ENCODE measurements at places on chromosomes 4 and X. TPM values are rescaled to one million over a fixed set of nuclear protein-coding genes. Genes with fewer than 3 reads are reported as not detected.

- H3K27me3 ChIP-seq = no peaks in the 10 kb centered on the region
- no peak for DNase-seq
- peak overlapping the region; percentile 80 for H3K4me3 ChIP-seq
- H3K4me1 ChIP-seq = no peaks in the 10 kb centered on the region
These were observed 647 bp downstream of the OPHN1 start for GRCh38 chrX:68432648-68433047.

DNA sequence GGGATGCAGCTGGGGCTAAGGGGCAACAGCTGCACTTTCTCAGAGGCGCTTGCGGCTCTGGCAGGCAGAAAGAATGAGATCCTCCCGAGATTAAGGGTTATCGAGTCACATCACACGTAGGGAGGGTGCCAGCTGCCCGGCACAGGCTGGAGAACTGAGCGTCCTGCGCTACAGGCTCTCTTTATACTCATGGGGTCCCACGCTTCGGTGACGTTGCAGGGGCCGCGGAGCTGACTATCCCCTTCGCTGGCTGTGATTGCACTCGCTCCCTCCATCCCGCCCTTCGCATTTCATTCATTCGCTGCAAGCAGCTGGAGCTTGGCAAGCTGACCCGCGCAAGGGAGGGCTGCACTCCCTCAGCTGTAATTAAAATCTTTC lies at the start of gene TACR3:
Gene TACR3 (minus strand): TSS at position 156 of the 378 bp plus-strand sequence. CDS start 310 bp downstream, outside the sequence.
- H3K4me1 ChIP-seq = no peaks in the 10 kb centered on the region
- H3K27ac ChIP-seq = no peak within 1 kb of the TSS
- H3K36me3 ChIP-seq = no peaks in the 10 kb centered on the region
- peak within 1 kb of the TSS; percentile 48 for H3K4me3 ChIP-seq
- peak; percentile 80 for DNase-seq
- no peaks in the 10 kb centered on the region for H3K27me3 ChIP-seq

GRCh38 chr4:1593881-1594345 lies 90.2 kb downstream of the FAM53A start:
- no peaks in the 10 kb centered on the region for H3K36me3 ChIP-seq
- no peaks in the 10 kb centered on the region for H3K27me3 ChIP-seq
- no peak for DNase-seq
- no peaks in the 10 kb centered on the region for H3K4me1 ChIP-seq
- no peak overlapping the region for H3K27ac ChIP-seq

DNA sequence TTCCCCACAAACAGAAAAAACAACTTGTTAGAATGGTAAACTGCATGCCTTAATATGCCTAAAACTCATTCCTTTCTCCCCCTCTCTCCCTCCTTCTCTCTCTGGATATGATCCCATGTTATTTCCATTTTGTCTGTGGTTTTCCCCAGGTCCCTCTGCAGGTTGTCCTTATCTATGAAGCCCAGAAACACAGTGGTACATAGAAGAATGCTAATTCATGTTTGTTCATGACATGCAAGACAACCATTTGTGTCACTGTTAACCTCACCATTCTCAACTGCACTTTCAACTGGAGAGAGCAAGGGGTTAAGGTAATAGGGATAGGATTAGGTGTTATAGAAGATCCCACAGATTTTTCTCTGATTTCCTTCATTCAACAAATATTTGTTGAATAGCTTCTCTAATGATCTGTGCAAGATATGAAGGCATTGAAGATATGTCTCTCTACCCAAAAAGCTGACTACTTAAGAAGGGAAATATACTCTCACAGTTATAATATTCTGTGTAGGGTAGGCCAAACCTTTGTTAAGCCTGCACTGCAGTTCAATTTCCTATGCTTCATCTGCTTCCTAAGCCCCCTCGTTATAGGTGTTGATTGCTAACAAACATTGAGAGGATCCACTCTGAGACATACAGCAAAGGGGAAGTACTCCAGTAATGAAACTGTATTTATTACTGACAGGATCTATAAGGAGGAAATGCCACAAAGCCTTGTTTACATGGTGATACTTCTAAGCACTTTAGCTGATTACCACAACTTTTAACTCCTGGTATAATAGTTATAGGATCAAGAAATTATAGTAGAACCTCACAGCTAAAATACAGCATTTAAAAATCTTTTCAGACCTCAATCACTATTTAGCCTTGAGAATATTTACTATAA lies 96.1 kb downstream of the FRYL start:
- peaks cover 2% of the 10 kb centered on the region for H3K36me3 ChIP-seq
- no peak overlapping the region for H3K4me3 ChIP-seq
- no peaks in the 10 kb centered on the region for H3K27me3 ChIP-seq
- DNase-seq = no peak
- no peaks in the 10 kb centered on the region for H3K4me1 ChIP-seq
- H3K27ac ChIP-seq = no peak overlapping the region

DNA sequence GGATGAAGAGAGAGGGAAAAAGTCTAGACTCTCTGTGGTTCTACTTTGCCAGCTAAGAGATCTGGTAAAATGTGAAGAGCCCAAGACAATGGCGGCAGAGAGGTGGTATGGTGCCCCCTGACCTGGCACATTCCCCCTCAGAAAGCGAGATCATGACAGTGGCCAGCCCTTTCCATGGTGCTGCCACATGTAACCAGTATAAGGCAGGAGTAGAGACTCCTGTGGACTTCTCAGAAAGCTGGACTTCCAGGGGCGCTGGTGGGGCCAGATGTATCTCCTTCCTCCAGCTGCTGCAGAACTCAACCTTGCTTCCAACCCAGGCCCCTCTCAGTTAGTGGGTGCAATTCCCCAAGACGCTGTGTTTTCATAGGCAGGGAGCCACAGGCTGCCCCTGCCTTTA lies 9.6 kb downstream of the CTAG1A start:
- no peaks in the 10 kb centered on the region for H3K27me3 ChIP-seq
- H3K4me1 ChIP-seq = no peaks in the 10 kb centered on the region
- no peaks in the 10 kb centered on the region for H3K36me3 ChIP-seq
- no peak for DNase-seq
- H3K27ac ChIP-seq = no peak overlapping the region

GRCh38 chr4:139955600-139955999 lies 198.4 kb downstream of the MAML3 start:
- H3K27me3 ChIP-seq = no peaks in the 10 kb centered on the region
- no peak overlapping the region for H3K27ac ChIP-seq
- no peaks in the 10 kb centered on the region for H3K4me1 ChIP-seq
- H3K36me3 ChIP-seq = no peaks in the 10 kb centered on the region
- no peak for DNase-seq
- H3K4me3 ChIP-seq = no peak overlapping the region

DNA sequence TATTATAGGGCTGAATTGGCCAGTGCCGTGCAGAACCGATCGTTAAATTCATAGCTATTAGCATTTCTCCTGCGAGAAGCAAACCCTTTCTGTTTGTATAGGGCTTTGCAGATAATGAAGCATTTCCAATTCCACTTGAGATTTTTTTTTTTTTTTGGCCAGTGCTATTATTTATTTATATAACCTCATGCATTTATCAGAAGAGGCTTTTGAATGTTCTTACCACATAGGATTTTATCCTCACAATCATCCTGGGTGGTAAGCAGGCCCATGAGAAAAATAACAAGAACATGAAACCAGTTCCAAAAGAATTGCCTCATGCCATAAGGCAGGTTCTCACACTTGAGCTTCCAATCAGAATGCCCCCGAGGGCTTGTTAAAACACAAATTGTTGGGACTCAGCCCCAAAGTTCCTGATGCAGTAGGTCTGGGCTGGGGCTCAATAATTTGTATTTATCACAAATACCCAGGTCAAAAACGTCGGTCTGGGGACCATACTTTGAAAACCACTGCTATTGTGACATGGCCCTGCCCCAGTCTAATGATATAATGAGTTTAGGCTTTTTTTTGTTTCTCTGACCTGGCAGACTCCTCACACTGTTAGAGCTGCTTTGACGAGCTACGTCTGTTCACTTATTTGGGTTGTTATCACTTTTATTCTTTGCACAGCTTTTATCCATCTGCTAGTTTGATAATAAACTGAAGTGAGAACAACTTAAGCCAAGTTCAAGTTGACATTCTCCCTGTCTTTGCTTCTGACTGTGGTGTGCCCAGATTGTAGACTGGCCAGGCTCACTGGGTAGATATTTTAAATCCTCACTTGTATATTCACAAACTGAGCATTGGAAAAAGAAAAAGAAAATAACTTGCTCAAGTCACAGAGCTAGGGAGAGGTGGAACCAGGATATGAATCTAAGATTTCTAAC lies 20.1 kb downstream of the SUPT20HL1 start:
- H3K27me3 ChIP-seq = peaks cover 2% of the 10 kb centered on the region
- no peak overlapping the region for H3K4me3 ChIP-seq
- H3K27ac ChIP-seq = no peak overlapping the region
- H3K4me1 ChIP-seq = no peaks in the 10 kb centered on the region

- H3K36me3 ChIP-seq = no peaks in the 10 kb centered on the region
- H3K4me1 ChIP-seq = no peaks in the 10 kb centered on the region
- no peaks in the 10 kb centered on the region for H3K27me3 ChIP-seq
- H3K27ac ChIP-seq = no peak overlapping the region
These were observed 181.2 kb upstream of the PPP3CA start for GRCh38 chr4:101528526-101528925.

- H3K4me1 ChIP-seq = peaks cover 14% of the 10 kb centered on the region
- no peak for DNase-seq
- H3K4me3 ChIP-seq = no peak overlapping the region
- peak overlapping the region; percentile 93 for H3K27ac ChIP-seq
- no peaks in the 10 kb centered on the region for H3K27me3 ChIP-seq
These were observed 57.2 kb downstream of the FNIP2 start for GRCh38 chr4:158826057-158826456.

GRCh38 chr4:122500852-122501501 lies 44.5 kb upstream of the IL2 start:
- no peaks in the 10 kb centered on the region for H3K4me1 ChIP-seq
- no peaks in the 10 kb centered on the region for H3K27me3 ChIP-seq
- no peak for DNase-seq

GRCh38 chr4:169615467-169616106 lies 3.2 kb upstream of the NEK1 start:
- H3K27me3 ChIP-seq = no peaks in the 10 kb centered on the region
- no peak overlapping the region for H3K4me3 ChIP-seq
- H3K4me1 ChIP-seq = peaks cover 6% of the 10 kb centered on the region
- no peak for DNase-seq
- no peak overlapping the region for H3K27ac ChIP-seq
- H3K36me3 ChIP-seq = no peaks in the 10 kb centered on the region

DNA sequence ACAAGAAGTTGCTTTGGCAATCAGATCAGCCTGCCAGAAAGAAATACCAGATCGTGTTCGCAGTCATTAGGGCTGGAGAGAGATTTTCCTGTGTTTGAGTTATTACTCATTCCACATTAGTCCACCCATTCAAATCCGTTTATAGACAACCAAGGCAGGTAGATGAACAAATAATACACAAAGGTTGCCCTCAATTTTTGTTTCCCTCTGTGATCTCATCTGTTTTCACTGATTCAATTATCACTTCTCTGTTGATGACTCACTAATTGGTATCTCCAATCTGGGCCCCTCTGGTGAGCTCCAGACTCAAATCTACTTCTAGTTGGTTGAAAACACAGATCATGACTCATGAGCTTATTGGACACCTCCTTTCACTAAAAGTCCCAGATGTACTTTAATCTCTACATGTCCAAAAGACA lies 54.5 kb downstream of the CHM start:
- no peak for DNase-seq
- no peak overlapping the region for H3K27ac ChIP-seq
- H3K4me3 ChIP-seq = no peak overlapping the region
- no peaks in the 10 kb centered on the region for H3K4me1 ChIP-seq
- H3K36me3 ChIP-seq = no peaks in the 10 kb centered on the region

- H3K36me3 ChIP-seq = no peaks in the 10 kb centered on the region
- no peaks in the 10 kb centered on the region for H3K4me1 ChIP-seq
- no peak overlapping the region for H3K27ac ChIP-seq
These were observed 70.8 kb downstream of the NPNT start for GRCh38 chr4:105966051-105966450.

GRCh38 chrX:32867781-32868523 lies 343.4 kb downstream of the DMD start:
- H3K27ac ChIP-seq = no peak overlapping the region
- H3K4me3 ChIP-seq = no peak overlapping the region
- no peaks in the 10 kb centered on the region for H3K27me3 ChIP-seq

DNA sequence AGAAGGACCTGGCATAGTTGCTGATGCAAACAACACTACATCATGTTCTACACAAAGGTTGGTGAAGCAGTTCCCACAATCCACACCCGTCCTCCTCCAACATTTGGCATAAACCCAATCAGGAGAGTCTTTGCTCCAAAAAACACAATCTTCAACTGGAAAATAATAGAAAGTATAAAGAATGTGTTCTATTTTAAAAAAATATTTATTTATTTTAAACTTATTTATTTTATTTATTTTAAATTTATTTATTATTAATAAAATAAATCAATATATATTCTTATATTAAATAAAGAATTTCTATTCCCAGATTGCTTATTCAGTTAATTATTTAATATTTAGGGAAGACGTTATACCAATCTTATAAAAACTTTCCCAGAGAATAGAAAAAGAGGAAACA lies 1753.7 kb upstream of the AGA start:
- H3K36me3 ChIP-seq = no peaks in the 10 kb centered on the region
- no peak overlapping the region for H3K4me3 ChIP-seq
- H3K4me1 ChIP-seq = no peaks in the 10 kb centered on the region

GRCh38 chr4:30833206-30833605 lies 113.0 kb downstream of the PCDH7 start:
- H3K36me3 ChIP-seq = no peaks in the 10 kb centered on the region
- H3K27me3 ChIP-seq = no peaks in the 10 kb centered on the region
- DNase-seq = no peak

- no peak overlapping the region for H3K27ac ChIP-seq
- no peak for DNase-seq
- no peaks in the 10 kb centered on the region for H3K36me3 ChIP-seq
- H3K27me3 ChIP-seq = peaks cover 6% of the 10 kb centered on the region
- H3K4me1 ChIP-seq = peaks cover 4% of the 10 kb centered on the region
These were observed 110.1 kb downstream of the NHSL2 start for GRCh38 chrX:72020788-72021187.

FGF13 gene
- 9.2 TPM for polyA plus RNA-seq

CXCL3 gene
- polyA plus RNA-seq = 0.97 TPM

SMIM10L2A gene
- 8.2 TPM for polyA plus RNA-seq

BEND4 gene
- polyA plus RNA-seq = not detected
